ENCODE measurements at places on chromosomes 2 and 18.
A peak's percentile ranks its signal among the peaks of the same experiment; 100 is the strongest.

DNA sequence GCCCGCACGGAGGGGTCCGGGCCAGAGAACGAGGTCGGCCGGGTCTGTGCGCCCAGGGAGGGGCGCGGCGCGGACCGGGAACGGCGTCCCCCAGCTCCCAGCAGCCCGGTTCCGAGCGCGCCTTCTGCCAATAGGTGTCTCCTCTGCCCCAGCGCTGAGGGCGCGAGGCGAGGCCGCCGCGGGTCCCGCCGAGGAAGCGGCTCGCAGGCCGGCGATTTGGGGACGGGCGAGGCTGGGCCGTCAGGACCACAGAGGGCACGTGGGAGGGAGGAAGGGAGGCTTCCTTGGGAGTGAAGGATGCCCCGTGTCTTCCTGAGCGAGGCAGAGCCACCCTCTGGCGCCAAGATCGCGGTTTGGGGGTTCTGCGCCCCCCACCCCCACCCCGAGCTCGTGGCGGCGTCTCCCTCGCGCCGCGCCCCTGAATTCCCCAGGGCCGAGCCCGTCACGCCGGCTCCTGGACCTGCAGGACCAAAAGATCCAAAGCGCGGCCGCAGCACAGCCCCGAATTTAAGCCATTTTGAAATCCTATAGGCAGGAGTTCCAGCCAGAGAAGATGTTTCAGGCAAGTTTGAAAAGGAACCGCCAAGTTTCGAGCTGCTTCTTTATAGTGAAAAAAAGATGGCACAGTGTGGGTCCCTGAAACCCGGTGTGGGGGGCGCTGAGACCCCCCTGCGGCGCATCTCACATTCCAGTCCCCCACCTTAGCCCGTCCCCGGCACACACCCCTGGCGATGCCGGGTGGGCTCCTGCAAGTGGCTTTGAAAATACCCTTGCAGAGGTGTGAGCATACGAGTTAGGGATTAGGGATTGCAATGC lies 909 bp downstream of the NFATC1 start:
- peak; percentile 61 for DNase-seq

- no peak for DNase-seq
These were observed 76.9 kb downstream of the USP40 start for GRCh38 chr2:233489666-233490065.

DNA sequence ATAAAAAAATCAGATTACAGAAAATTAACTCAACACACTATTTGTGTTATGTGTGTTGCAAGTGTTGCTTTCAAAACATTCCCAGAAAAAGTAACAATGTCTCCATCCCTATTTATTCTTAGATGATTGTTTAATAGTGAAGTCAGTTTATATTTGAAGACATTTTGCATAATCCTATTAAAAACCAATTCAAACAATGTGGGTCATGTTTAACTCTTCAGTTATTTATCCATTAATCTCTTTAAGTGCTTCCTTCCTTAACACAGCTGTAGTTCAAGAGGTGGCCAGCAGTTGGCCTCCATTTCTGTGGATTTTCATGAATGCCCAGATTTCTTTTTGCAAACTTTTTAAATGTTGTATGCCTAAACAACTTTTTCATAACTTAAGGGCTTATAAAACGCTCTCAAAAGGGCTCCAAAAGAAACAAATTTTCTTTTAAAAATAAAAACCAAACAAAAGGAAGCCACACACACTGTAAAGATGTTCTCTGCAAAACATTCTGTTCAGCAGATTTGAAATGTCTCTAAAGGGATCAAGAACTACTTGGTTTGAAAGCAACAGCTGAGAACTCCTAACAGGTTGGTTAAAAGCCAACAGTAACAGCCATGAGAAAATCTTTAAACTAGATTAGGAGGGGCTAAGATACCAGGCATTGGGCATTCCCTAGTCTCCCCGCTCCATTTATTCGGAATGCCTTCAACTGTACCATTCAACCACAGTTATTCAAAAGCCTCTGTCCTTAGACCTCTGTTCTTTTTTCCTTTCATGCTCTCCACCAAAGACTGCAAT lies 71.5 kb downstream of the THADA start:
- DNase-seq, result no peak

DNA sequence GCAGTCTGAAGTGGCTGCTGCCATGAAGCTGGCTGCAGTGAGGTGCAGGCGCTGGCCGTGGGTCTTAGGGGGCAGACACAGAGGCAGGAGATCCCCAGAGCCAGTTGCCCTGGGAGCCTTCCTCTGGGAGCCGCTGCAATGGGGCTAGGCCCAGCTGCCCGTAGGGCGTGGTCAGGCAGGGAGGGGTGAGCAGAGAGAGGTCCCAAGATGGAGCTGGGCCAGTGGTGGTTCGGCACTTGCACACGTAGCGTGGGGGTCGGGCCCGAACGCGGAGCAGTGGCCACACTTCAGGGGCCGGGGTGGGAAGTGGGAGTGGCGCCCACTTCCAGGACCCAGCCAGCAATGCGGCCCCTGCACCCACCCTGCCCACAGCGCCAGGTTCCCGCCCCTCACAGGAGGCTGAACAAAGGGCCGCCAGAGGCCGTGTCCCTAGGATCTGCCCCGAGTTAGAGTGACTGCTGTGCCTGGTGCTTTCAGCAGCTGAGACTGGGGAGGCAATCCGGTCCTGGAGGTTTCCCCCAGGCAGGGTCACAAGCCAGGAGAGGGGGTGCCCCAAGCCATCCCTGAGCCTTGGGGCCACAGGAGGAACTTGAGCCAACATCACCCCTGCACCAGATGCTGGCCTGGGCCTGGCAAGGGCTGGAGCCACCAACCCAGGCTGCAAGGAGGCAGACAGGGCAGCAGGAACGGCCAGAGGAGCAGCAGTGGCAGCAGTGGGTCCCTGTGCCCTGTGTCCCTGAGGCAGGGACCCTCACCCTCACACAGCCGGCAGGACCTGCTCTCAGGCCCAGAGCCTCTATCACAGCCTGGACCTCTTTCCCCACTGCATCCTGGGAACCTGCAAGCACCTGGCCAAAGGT lies 21.3 kb upstream of the SP140L start:
- DNase-seq, result no peak

DNA sequence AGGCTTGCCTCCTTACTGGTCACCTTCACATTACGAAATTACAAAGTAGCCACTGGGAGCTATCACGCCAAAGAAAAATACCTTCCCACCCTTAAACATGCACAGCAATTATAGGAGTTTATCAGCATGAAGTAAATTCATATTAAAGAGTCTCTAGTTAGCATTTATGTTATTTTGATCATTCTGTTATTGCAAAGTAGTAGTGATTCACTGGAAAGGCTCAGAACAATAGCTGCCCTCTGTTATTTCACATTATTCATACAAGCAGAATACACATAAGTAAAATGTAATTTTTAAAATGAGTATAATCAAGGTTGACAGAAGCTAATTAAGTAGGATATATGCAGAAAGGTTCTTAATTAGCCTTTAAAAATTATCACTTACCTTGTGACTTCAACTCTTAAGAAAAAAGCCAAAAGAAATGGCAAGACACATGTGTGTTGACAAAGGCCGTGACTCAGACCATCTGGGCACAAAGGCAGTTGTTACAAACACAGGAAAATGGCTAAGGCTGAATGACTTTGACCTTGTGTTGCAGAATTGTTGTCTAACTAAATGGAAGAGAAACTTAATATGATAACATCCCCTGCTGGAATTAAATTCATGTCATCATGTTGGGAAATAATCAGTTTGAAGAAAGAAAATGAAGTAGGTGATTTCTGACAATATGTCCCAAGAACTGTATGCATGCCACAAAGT lies 108.3 kb downstream of the ARL6IP6 start:
- peak; percentile 56 for DNase-seq

DNA sequence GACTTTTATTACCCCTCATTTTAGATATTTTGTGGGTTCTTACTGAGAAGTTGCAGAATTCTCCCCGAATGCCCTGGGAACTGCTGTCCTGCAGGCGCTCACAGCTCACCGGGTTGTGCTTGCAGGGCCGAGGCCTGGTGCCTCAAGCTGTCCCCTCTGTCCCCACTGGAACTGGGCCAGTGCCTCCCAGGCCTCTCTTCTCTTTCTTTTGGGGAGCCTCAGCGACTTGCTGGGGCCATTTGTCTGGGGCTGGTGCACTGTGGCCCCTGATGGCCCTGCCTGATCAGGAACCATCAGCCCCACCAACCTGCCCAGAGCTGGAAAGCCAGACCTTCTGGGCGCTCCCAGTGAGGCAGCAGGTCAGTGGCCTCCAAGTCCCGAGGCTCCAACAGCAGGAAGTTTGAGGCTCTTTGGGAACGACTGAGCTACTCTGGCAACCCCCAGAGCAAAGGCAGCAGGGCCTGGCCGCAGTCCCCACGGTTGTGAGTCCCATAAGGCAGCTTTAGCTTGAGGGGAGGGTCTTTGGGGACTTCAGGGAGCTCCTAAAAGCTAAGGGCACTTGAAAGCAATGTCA lies 14.7 kb upstream of the NEU4 start:
- DNase-seq, result no peak

DNA sequence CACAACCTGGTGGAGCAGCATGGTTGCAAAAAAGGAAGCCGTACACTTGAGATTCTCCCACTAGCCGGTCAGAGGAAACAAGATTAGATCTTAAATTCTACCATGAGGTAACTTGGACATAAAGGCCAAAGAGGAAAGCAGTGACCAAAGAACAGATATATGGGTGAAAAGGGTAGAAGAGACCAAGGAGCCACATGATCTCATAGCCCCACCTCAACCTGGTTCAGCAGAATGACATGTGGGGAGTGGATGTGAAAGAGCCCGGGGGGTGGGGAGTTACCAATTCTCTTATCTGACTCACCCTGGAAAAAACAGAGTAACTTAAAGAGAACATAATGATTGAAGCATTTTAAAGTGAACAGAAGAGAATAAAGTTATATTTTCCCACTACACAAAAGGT lies 683.0 kb downstream of the DSC3 start:
- no peak for DNase-seq

GRCh38 chr2:216632346-216632951 lies 771 bp upstream of the IGFBP2 start:
- no peak for DNase-seq

- no peak for DNase-seq
These were observed 59.8 kb downstream of the SH3BP4 start for GRCh38 chr2:235011607-235011928.

GRCh38 chr2:18378020-18378653 lies 182.3 kb downstream of the RDH14 start:
- peak; percentile 69 for DNase-seq

- DNase-seq, result peak; percentile 29
These were observed 569 bp downstream of the TMX3 start for GRCh38 chr18:68714366-68714711.

DNA sequence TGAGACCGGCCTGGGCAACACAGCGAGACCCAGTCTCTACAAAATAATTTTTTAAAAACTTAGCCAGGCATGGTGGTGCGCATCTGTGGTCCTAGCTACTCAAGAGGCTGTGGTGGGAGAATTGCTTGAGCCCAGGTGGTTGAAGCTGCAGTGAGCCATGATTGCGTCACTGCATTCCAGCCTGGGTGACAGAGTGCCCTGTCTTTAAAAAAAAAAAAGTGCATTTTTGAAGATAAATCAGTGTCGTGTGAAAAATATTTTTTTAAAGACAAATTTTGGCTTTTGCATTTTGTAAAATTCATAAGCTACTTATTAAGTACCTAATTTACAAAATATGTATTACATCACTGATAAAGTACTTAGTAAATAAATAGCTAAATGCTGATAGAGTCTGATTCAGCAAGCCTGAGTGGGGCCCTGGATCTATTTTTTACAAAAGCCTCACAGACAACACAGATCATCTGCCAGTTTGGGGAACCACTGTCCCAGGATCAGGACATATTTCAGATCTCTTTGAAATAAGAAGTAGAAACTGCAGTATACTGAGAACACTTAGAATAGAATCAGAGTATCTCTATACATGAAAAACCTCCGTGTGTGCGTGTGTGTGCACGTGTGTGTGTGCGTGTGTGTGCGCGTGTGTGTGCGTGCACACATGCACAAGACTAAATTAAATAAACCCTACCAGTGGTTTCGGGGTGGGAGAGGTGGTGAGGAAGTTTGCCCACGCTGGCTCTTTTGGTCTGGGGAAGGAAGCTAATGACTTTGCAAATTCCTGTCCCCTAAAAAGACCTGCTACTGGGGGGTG lies 61.6 kb downstream of the AAK1 start:
- DNase-seq, result no peak

DNA sequence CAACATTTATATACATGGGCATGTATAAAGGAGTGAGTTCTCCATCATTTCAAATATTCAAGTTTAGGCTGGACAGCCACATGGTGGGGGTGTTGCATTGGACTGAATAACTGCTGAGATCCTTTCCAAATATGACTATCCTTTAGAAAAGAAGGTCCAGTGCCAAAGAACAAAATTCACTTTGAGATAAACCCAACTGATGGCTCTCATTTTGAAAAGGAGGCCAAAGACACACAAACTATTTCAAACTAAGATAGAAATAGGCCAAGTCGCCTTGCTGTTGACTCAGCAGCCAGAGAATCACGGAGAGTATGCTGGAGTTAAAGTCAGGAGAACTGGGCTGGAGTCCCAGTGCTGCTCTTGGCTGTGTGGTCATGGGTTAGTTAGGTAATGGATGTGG lies 204.5 kb upstream of the LRATD1 start:
- DNase-seq, result peak; percentile 74

GRCh38 chr18:54551590-54551989 lies 39.5 kb upstream of the DYNAP start:
- no peak for DNase-seq

- DNase-seq, result no peak
These were observed 10.2 kb downstream of the PROKR1 start for GRCh38 chr2:68653538-68653982.

- peak; percentile 66 for DNase-seq
These were observed 8.6 kb downstream of the OXER1 start for GRCh38 chr2:42755191-42755880.

DNA sequence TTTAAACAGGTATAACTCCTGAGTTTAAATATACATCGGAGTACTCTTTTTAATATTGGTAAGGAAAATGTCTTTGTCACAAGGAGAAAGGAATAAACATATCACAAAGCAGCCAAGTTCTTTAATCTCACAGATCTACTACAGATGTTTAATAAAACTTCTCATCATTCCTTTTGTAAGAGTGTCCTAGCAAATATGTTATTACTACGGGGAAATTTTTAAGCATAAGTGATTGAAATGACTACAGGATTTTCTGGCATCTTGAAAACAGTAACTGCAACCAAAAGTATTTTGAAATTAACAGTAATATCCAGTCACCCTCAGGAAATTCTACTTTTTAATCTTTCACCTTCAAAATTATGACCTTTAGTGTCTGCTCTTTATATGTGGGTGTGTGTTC lies 403.1 kb downstream of the IRS1 start:
- DNase-seq, result no peak

- DNase-seq, result no peak
These were observed 11.8 kb upstream of the PEX13 start for GRCh38 chr2:61005736-61006135.

GRCh38 chr2:191892391-191892790 lies 45.5 kb upstream of the CAVIN2 start:
- no peak for DNase-seq

- DNase-seq, result no peak
These were observed 209.9 kb downstream of the LNPK start for GRCh38 chr2:175792199-175792598.

GRCh38 chr2:183243758-183244157 lies 119.5 kb downstream of the NUP35 start:
- no peak for DNase-seq

GRCh38 chr2:37377187-37377532 lies 32.7 kb downstream of the QPCT start:
- peak; percentile 50 for DNase-seq

Data from AG20443 (cell line).